Mesothelial cell of epicardium (in vitro differentiated cells): ENCODE measurements at places on chromosomes 4 and X. TPM values are rescaled to one million over a fixed set of nuclear protein-coding genes. Genes with fewer than 3 reads are reported as not detected.

- peaks cover 25% of the 10 kb centered on the region for H3K36me3 ChIP-seq
These were observed 77.5 kb downstream of the PHOX2B start for GRCh38 chr4:41670982-41671381.

DNA sequence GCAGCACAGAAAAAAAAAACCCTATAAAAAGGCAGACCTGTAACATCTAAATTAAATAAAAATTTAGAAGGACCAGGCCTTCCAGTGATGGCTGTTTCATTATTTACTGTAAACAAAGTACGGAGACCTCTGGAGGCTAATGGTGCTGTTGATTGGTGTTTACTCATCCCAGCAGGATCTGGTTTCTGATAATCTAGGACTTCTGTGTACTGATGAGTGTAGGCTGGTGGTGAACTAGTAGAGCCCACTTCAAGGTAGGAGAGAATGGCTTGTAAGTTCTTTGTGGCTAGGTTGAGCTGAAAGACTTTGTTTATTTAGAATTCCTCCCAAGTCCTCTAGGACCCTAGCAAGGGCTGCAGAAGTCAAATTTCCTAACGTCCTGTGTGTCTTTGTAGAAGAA lies 398.1 kb upstream of the PITX2 start:
- H3K27ac ChIP-seq, result no peak overlapping the region
- H3K36me3 ChIP-seq, result no peaks in the 10 kb centered on the region

- no peaks in the 10 kb centered on the region for H3K27me3 ChIP-seq
- no peak overlapping the region for H3K27ac ChIP-seq
- no peak overlapping the region for H3K4me3 ChIP-seq
- DNase-seq, result no peak
- H3K36me3 ChIP-seq, result no peaks in the 10 kb centered on the region
These were observed 169.0 kb downstream of the CORIN start for GRCh38 chr4:47668810-47669408.

DNA sequence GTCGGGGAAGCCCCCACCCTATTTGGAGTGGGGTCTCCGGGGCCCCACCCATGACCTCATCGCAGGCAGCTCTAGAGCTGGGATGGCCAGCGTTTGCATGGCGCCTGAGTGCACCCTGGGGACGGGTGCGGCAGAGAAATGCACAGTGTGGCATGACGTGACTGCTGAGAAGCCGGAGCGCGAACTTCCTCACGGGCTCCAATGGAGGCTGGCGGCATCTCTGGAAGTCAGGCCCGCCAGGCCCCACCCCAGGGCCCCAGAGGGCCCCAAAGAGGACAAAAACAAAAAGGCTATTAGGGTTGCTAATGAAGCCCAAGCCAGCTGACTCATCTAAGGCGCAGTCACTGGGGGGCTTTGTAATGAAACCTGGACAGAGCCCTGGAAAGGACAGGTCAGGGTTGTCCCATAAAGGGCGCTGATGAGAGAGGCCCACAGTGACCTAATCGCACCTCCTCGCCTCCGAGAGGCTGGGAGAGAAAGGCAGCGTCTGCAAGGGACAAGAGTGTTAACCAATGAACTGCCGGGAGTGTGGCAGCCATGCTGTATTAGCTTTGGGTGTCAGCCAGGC lies 86.0 kb upstream of the C1QTNF7 start:
- no peaks in the 10 kb centered on the region for H3K36me3 ChIP-seq
- DNase-seq, result no peak
- peaks cover 62% of the 10 kb centered on the region for H3K4me1 ChIP-seq
- peak overlapping the region; percentile 51 for H3K27ac ChIP-seq
- H3K4me3 ChIP-seq, result no peak overlapping the region

BANK1 gene
- total RNA-seq, result 0.63 to 0.87 TPM (median 0.82 TPM) in 3 replicates
